ENCODE measurements at places on chromosomes 2 and 18.

DNA sequence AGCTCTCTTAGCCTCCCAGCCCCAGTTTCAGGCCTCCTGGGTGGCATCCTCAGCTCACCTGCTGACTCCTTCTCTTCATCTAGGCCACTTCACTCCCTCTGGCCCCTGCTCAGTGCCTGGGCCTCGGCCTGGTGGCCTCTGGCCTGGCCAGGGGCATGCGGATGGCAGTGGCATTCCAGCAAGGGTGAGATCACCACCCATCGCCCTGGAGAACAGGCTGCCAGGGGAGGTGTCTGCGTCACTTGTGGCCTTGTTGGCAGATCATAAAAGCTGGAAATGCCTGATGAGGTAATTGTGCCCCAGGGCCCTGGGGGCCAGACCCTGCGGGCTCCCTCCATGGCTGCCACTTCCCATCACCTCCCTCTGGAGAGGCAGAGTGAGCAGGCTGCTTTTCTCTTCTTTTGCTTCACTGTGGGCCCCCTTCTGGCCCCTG is 72.5 kb upstream of the SMAD2 start:
- H3K27me3 ChIP-seq, result no peaks in the 10 kb centered on the region
- no peaks in the 10 kb centered on the region for H3K36me3 ChIP-seq
- peaks cover 3% of the 10 kb centered on the region for H3K4me1 ChIP-seq
- no peak overlapping the region for H3K4me3 ChIP-seq
- peak; percentile 92 for DNase-seq

DNA sequence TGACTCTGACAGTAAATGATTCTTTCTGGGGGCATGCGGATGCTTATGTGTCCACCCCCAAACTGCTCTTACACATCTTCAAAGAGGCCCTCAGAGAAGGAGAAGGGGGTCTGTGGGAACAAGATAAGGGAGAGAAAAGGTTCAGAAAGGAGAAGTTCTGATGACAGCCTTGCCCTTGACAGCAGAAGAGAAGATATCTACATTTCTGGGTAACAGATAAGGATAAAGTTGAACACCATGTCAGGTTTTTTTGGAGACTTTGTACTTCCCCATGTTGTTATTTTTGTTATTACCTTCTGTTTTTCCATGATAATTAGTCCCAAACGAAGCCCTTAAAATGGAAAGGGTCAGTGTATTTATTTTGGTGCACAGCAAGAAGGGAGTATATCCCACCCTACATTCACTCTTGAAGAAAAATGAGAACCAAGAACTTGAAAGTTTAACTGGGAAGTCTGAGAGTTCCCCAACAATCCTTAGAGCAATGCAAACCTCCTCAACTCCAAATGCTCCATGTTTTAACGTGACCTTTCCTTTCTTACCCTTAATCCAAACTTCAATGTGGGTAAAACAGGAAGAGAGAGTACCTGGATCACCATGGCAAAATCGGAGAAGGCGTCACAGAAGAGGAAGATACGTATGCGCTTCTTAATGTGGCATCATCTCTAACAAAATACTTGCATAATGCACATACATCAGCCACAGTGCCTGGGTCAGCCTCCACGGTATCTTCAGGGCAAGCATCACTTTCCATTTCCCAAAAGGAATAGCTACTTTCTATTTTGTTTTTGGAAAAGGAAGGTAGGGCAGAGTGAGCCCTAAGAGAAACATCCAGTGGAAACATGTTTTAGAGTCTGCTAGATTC is 264.6 kb upstream of the STON1 start:
- H3K36me3 ChIP-seq, result no peaks in the 10 kb centered on the region
- H3K4me3 ChIP-seq, result no peak overlapping the region
- DNase-seq, result no peak
- H3K4me1 ChIP-seq, result no peaks in the 10 kb centered on the region

- no peak overlapping the region for H3K27ac ChIP-seq
- no peaks in the 10 kb centered on the region for H3K36me3 ChIP-seq
- H3K4me1 ChIP-seq, result peaks cover 7% of the 10 kb centered on the region
- DNase-seq, result peak; percentile 16
These were observed 2.0 kb upstream of the EN1 start for GRCh38 chr2:118849226-118850167.

GRCh38 chr2:40093021-40093675 is 314.1 kb upstream of the THUMPD2 start:
- H3K36me3 ChIP-seq, result no peaks in the 10 kb centered on the region
- DNase-seq, result peak; percentile 88
- H3K4me3 ChIP-seq, result no peak overlapping the region
- H3K4me1 ChIP-seq, result no peaks in the 10 kb centered on the region
- no peak overlapping the region for H3K27ac ChIP-seq

DNA sequence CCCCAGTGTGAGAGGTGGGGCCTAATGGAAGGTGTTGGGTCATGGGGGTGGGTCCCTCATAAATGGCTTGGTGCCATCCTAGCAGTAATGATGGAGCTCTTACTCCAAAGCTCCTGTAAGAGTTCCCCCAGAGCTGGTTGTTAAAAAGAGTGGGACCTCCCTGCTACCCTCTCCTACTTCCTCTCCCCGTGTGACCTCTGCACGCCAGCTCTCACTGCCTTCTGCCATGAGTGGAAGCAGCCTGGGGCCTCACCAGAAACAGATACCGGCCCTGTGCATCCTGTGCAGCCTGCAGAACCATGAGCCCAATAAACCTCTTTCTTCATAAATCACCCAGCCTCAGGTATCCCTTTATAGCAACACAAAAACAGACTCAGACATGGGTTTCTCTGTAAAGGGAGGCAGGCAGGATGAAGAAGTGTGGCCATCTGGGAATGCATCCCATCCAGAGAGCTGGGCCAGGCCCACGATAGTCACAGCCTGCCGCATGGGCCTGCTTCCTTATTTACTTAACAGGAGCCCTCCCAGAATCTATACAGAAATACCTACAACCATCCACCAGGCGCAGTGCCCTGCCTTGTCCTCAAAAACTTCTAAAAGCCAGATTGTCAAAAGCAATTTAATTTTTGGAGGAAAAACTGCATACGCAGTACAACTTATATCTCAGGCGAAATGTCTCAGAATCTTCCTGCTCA is 7.5 kb downstream of the PRLH start:
- H3K4me1 ChIP-seq, result no peaks in the 10 kb centered on the region
- DNase-seq, result no peak
- no peak overlapping the region for H3K27ac ChIP-seq
- H3K4me3 ChIP-seq, result no peak overlapping the region

- H3K27ac ChIP-seq, result no peak overlapping the region
- peak; percentile 21 for DNase-seq
- H3K36me3 ChIP-seq, result no peaks in the 10 kb centered on the region
These were observed 181.3 kb downstream of the ALPK2 start for GRCh38 chr18:58447402-58448095.
